ENCODE measurements at places on chromosomes 5 and 9.

- no peak for DNase-seq
These were observed 1040.3 kb downstream of the TLE1 start for GRCh38 chr9:80649001-80649420.

DNA sequence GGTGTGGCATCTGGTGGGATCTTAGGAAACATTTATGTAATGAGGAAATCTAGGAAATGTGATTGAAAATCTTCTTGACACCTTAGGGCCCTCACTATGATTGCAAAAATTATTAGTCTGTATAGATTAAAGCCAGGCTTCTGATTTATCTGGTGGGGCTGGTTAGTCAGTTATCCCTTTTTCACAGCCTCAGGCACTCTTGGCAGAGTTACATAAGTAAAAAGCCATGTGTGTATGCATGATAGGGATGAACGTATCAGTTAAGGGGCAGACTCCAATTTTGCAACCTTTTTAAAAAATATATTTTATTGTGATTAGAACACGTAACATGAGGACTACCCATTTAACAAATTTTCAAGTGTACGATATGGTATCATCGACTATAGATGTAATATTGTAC is 30.6 kb upstream of the RAB14 start:
- no peak for DNase-seq

- DNase-seq, result peak; percentile 25
These were observed 8.4 kb upstream of the HAND1 start for GRCh38 chr5:154486427-154486866.

DNA sequence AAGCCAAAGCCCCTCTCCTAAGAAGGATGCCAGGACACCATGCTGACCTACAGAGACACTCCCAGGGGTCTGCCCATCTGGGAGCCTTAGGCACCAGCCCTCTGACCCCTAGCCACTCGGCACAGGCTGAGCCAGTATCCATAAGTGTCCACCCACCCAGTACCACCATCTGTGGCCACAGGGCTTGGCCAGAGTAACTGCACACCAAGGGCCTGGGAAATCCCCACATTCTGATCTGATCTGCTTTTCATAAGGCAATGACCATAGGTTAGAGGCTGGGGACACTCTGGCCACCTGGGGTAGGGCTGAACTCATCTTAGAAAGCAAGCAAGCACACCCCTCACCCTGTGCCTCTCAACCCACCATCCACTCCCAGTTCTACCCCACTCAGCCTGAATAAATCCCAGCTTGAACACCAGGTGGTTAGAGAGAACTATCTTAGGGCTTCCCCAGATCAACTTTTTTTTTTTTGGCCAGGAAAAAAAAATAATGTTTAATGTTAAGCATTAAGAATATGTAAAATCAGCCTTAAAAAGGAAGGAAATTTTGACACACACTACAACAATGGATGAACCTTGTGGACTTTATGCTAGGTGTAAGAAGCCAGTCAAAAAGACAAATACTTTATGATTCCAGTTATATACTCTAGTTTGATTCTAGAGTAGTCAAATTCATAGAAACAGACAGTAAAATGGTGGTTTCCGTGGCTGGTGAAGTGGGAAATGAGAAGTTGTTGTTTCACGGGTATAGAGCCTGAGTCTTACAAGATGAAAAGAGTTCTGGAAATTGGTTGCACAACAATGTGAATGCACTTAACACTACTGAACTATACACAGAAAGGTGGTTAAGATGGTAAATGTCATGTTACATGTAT is 6.2 kb downstream of the GNPDA1 start:
- DNase-seq, result no peak

DNA sequence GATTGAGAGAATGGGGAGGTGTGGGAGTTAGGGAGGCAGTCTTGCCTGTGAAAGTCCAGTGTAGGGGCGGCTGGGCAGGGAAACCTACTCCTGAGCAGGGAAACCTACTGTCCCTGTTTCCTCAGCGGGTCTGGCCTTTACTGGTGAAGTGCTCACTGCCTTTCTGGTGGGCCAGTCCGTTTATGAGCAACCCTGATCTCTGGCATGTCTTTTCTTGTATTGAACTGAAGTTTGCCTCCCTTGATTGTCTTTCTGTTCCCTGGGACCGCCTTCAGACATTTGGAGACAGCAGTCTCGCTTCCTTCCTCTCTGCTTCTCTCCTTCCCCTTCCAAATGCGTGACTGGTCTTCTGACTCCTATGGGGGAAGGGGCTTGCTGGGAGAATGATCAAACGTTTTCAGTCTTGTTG is 2.9 kb downstream of the SNX18 start:
- peak; percentile 62 for DNase-seq

DNA sequence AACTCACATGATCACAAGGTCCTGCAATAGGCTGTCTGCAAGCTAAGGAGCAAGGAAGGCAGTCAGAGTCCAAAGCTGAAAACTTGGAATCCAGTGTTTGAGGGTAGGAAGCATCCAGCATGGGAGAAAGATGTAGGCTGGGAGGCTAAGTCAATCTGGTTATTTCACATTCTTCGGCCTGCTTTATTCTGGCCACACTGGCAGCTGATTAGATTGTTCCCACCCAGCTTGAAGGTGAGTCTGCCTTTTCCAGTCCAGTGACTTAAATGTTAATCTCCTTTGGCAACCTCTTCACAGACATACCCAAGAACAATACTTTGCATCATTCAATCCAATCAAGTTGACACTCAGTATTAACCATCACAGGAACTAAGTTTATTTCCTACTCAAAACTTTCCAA is 453.4 kb downstream of the TLE4 start:
- no peak for DNase-seq

DNA sequence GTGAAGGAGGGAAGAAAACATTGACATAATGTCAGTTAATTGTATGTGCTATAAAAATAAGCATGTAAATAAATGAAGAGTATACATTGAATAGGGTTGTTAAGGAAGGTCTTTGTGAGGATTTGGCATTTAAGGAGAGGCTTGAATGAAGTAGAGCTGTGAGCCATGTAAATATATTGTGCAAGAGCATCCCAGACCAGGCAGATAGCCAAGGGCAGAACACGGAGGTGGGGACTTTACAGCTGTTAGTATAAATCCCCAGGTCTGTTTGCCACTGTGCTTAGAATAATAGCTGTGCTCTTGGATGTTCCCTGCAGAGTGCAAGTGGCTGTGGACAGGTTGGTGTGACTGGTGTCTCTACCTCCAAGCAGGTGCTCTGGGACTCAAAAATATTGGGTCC is 211.7 kb downstream of the LRRC70 start:
- no peak for DNase-seq

GRCh38 chr9:117403403-117403811 is 11.4 kb downstream of the ASTN2 start:
- no peak for DNase-seq

- DNase-seq, result peak; percentile 75
These were observed 1.8 kb downstream of the PDLIM4 start for GRCh38 chr5:132259069-132259851.

DNA sequence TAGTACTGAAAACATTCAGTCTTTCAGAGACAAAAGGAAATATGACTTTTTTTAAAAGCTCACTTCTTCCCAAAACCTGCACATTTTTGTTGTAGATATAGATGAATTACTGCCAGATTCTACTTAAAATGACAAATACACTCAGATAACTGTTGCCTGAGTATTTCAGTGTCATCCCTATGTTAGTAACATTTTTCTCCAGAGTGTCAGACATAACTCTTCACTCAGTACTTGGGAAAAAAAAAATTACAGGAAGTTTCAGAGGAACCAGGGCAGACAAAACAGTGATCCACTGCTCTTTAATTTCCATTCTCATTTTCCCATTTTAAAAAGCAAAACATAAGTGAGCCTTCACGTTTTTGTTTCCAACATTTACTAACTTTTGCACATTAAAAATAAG is 79.3 kb upstream of the ITGA1 start:
- no peak for DNase-seq

DNA sequence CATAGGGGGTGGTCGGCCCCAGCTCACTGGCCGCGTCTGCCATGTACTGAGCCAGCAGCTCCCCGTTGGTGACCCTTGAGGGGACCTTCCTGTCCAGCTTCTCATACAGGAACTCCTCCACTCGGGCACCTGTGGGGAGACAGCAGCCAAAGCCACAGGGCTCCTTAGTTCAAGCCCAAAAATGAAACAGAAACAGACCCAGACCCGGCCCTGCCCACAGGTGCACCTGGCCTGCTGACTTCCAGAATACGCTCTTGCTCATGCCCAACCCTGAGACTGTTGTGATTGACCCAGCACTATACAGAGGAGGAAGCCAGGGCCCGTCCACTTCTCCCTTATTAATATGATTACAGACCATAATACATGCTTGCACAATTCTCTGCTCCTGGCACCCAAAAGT is 7.0 kb downstream of the SH3GLB2 start:
- DNase-seq, result no peak

DNA sequence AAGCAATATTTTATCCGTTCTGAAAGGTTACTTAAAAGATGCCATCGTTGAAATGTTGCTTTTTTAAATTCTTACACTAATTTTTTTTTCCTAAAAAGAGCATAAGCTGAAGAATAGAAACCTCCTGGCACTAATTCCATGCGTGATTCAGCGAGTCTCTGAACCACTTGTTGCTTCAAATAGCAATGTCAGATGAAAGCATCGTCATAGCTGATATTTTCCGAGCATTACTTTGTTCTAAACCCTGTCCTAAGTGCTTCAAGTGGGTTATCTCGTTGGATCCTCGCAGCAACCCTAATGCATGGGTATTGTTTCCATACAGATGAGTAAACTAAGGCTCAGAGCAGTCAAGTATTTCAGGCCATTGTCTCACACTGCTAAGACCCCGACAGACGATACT is 79.7 kb downstream of the CDH6 start:
- DNase-seq, result no peak

DNA sequence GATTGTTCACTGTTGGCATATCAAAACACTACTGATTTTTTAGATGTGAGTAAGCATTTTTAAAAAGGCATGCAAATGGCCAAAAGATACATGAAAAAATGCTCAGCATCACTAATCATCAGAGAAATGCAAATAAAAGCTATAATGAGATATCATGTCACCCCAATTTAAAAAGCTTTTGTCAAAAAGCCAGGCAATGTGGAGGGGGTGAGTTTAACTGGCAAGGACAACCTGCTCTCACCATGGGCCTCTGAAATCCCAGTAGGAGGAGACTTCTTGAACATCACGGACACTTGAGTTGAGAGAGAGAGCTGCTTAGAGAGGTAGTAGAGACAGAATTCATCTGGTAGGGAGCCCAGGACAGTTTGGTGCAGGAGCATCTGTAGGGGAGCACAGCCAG is 347.1 kb upstream of the MPDZ start:
- no peak for DNase-seq
